ENCODE measurements at places on chromosomes 13 and 19.

DNA sequence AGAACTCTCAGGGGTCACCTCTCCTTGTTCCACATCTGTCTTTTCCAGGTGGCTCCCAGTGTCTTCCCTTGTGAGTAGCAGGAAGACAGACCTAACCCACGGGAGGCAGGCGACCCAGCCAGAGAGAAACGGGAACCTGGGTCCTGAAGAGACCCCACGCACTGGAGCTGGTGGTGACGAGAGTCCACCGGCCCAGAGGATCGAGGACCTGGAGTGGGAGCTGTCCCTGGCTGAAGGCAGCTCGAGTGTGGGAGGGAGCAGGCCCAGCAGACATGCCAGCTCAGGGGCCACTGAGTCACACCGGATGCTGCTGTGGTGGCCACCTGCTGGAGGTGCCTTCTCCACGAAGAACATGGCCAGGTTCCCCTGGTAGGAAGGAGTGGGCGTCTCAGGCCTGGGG lies 66.5 kb upstream of the ATP12A start:
- DNase-seq: no peak

- DNase-seq: no peak
These were observed 115.8 kb downstream of the ZNF675 start for GRCh38 chr19:23571175-23571574.

GRCh38 chr13:75505327-75505726 lies 23.4 kb upstream of the TBC1D4 start:
- no peak for DNase-seq

DNA sequence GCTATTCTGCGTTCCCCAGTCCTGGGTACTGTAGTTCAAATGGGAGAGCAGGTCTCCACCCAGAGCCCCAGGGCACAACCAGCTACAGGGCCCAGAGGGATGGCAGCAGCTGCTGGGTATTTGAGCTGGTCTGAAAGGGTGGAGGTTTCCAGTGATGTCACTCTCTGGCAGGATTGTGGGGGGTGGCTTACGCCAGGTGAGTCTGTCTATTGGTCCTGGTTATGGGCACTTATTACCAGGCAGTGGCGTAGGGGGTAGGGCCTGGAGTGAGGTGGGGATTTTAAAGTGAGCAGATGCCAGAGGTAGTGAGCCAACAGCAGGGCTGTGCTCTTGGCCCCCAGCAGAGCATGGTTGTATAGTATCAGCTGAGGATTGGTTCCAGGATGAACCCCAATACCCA lies 6.2 kb downstream of the RPS19 start:
- no peak for DNase-seq

DNA sequence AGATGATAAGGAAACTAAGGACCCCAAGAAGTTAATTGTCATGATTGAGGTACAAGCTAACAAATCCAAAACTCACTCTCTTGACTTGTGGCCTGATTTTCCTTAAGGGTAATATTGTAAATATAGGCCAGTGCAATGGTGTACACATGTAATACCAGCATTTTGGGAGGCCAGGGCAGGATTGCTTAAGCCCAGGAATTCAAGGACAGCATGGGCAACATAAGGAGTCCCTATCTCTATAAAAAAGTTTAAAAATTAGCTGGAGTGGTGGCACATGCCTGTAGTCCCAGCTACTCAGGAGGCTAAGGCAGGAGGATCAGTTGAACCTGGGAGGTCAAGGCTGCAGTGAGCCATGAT lies 28.7 kb upstream of the GARRE1 start:
- DNase-seq: no peak

GRCh38 chr19:7397687-7398086 lies 49.0 kb downstream of the ARHGEF18 start:
- DNase-seq: peak; percentile 89

- peak; percentile 97 for DNase-seq
These were observed 33.2 kb upstream of the KATNAL1 start for GRCh38 chr13:30340331-30341250.

DNA sequence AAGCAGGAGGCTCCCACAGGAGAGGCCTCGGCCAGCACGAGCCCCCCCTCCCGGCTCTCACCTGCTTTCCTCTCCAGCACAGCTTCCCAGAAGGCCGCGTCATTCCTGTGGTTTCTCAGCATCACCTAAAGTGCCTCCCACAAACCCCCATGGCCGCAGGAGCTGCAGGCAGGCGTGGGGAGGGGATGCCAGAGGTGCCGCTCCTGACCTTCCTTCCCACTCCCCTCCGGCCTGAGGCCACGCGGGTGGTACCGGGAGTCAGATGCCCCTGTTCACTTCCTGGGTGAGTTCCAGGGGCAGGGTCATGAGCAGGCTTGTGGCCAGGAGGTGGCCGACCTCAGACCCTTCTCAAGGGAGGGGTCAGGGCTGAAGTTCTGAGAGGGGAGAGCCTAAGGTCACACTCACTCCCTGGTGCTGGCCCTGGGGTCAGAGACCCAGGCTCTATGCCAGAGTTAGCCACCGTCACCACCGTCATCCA lies 14.4 kb upstream of the NPAS1 start:
- no peak for DNase-seq

DNA sequence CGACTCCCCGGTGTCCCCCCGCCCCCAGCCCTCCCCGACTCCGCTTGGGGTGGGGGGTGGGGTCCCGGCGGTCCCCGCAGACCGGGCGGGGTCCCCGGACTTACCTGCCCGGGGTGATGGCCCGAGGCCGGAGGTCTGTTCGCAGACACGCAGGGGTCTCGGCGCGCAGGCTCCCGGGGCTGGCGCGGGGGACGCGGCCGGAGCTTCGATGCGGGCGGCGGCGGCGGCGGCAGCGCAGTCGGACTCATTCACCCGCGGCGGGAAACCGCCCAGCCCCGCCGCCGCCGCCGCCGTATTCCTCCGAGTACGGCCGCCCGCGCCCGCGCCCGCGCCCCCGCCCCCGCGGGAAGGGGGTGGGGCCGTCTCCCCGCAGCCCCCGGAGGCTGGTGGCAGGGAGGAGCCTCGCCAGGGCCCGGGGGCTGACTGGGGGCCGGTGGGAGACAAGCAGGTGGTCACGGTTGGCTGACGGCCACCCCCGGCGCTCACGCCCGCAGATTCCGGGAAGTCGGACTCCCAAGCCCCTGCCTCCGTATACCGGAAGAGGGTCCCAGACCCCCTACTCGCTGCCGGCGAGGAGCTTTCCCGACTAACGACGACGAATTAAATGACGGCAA lies at the start of gene C2CD4C:
TSS of gene C2CD4C (minus strand) at position 246 of the 614 bp plus-strand sequence. CDS start 786 bp downstream, outside the sequence.
- DNase-seq: no peak

DNA sequence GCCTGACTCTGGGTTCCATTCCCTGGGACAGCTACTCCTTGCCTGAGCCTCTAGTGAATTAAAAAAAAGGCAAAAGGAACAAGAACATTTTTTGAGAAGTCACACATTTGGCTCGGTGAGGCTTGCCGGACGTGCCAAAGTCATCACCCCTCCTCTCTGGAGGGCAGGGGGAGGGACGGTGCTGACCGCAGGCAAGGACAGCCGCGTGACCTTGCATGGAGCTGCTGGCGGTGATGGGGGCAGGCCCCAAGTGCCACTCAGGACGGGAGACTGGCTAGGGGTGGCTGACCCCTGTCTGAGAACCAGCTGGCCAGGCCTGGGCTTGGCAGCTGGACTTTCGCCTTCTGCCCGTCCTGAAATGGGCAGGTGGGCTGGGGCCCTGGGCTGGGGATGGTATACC lies 26.4 kb downstream of the MAP2K2 start:
- no peak for DNase-seq

- peak; percentile 46 for DNase-seq
These were observed 167.2 kb upstream of the KLF12 start for GRCh38 chr13:74301258-74301935.

GRCh38 chr13:24119626-24120508 lies 40.7 kb upstream of the SPATA13 start:
- DNase-seq: no peak

DNA sequence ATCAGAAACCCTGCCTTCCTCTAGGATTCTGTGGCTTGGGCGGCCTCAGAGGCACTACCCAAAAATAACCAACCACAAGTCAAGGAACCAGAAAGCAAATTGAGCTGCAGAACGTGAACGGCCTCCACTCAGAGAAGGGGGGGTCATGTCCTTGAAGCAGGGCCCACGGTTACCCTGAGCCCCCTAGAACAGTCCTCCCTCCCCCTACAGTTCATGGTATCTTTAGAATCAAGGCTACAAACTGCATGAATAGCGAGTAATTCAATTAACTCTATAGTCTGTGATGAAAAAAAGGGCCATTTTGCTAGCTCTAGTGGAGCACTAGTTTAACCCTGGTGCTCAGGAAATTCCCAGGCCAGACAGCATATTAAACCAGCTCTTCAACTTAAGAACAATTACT lies 79.0 kb upstream of the ZNF507 start:
- no peak for DNase-seq

DNA sequence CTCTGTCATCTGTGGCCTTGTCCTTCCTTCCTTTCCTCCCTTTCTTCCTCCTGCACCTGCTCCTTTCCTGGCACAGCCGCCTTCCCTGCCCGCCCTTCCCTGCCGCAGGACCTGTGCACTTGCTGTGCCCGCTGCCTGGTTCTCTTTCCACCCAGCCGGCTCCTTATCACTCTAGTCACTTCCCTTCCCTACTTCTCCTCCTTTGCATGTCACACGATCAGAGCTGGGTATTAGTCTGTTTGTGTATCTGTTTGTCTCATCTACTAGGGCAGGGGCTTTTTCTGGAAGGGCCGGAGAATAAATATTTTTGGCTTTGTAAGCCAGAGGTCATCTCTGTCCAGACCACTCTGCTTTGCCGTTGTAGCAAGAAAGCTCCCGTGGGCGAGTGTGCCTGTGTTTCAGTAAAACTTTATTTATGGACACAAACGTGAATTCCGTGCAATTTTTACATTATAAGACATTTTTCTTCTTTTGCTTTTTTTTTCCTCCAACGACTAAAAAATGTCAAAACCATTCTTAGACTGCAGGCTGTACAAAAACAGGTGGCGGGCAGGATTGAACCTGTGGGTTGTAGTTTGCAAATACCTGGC lies 6.1 kb downstream of the KDM4B start:
- no peak for DNase-seq

GRCh38 chr19:43395561-43395960 lies 19.1 kb upstream of the TEX101 start:
- no peak for DNase-seq

GRCh38 chr13:73996569-73996968 lies 137.6 kb downstream of the KLF12 start:
- no peak for DNase-seq

GRCh38 chr19:47158879-47159503 lies 28.4 kb downstream of the SAE1 start:
- peak; percentile 68 for DNase-seq

DNA sequence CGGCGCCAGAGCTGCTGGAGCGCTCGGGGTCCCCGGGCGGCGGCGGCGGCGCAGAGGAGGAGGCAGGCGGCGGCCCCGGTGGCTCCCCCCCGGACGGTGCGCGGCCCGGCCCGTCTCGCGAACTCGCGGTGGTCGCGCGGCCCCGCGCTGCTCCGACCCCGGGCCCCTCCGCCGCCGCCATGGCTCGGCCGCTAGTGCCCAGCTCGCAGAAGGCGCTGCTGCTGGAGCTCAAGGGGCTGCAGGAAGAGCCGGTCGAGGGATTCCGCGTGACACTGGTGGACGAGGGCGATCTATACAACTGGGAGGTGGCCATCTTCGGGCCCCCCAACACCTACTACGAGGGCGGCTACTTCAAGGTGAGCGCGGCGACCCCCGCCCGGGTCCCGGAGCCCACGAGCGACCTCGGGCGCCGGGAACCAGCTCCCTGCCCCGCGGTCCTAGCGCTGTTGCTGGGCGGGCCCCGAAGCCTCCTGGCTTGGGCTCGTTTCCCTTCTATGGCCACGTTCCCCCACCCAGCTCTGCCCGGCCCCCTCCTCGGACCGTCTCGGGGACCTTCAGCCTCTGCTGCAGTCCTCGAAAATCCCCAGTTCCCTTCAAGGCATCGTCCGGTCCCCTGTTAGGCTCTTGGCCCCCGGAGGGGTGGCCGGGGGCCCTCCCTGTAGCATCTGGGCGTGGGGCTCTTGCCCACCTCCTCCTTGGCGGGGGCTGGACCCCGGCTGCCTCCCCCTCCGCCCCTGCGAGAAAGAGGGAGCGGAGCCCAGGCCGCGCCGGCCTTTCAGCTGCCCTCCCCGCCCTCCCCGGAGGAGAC lies at the start of gene CDC34:
TSS of gene CDC34 (plus strand) at position 8 of the 808 bp plus-strand sequence. CDS start at position 180, 172 bp downstream.
- DNase-seq: no peak

- DNase-seq: peak; percentile 85
These were observed 4.7 kb downstream of the PNMA8A start for GRCh38 chr19:46466536-46467196.

DNA sequence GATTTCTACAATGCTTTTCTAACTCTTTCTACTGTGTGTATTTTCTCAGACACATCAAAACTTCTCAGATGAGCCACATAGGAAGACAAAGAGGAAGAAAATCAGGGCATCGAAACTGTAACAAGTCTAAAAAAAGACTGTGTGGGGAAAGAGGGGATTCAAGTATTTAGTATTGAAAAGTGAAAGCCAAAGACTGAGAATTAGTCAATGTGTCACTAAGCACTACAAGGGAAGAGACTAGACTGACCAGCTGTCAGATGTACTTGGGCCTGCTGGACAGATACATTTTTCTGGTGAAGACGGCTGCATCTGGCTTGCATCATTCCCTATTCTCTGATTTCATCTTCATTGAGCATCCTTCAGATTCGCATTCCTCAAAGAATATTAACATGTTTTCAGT lies 25.4 kb downstream of the COMMD6 start:
- DNase-seq: no peak

DNA sequence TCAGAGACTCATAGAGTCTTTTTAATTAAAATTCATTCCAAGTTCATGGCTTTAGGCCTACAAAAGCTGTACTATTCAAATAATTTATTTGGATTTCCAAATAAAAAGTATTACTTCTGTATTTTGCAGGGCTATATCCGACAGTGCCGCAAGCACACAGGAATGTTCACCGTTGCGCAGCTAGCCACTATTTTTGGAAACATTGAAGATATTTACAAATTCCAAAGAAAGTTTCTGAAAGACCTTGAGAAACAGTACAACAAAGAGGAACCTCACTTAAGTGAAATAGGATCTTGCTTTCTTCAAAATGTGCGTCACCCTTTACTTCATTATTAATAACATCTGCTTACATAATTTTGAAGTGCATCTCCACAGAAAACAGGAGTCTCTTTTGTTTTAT lies 20.5 kb upstream of the C1QTNF9 start:
- DNase-seq: peak; percentile 54

DNA sequence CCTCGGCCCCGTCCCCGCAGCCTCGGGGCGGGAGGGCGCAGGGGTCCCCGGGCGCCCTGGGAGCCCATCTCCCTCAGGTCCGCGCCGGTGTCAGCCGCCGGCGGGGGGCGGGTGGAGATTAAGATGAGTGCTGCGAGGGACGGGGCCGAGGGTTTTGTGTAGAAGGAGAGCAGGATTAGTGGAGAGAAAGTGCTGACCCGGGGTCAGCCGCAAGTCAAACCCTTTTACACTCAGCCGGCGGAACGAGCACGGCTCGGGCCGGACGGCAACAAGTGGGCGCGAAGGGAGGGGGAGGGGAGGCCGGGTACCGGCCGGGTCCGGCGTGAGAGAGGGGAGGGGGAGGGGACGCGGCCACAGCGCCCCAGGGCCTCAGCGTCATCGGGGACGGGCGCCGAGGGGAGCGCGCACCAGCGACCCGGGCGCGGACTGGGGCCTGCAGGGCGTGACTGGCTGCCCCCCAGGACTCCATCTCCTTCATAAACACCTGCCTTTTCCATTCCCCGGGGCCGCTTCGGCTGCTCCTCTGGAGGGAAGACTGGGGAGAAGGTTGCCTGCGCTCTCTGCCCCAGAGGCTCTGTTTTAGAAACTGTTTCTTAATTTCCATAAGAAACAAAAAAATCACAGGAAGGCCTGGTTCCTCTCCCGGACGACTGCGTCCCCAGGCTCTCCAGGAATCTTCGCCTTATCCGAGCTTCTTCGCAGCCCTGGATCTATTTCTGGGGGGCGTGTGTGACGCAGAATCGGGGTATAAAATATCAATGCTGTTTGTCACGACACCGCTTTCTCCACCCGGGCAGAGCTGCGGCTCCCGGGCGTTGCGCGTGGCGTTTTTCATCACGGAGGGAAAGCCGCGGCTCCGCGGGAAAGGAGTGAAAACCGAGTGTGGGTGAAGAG lies 6.5 kb downstream of the SOX1 start:
- no peak for DNase-seq

Measured in fibroblast of skin of right quadriceps (primary cell).